ENCODE measurements at places on chromosomes 3 and 15.

GRCh38 chr3:37223141-37223558 is 48.8 kb upstream of the LRRFIP2 start:
- no peak for DNase-seq

DNA sequence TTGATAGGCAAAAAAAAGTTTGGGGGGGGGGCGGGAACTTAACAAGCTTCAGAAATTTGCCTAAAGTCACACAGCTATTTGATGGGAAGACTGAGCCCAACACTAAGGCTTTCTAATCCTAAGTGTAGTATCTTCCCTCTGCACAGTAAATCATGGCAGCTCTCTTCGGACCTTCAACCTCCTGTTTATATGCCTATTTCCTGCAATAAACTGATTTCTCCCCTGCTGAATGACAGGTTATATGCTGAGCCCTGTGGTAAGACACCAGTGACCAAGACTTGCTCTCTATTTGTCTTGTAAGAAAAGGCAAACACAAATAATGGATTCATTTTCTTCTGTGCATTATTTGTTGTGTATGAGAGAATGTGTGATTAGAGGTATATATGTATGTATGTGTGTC is 355.8 kb upstream of the ARRDC4 start:
- no peak for DNase-seq

- no peak for DNase-seq
Observed at GRCh38 chr15:28974142-28974541, 88.4 kb downstream of the APBA2 start.

GRCh38 chr3:171092467-171092911 is 66.0 kb upstream of the SLC2A2 start:
- no peak for DNase-seq

- DNase-seq = no peak
Observed at GRCh38 chr15:52121896-52122295, 9.3 kb upstream of the BCL2L10 start.

- no peak for DNase-seq
Observed at GRCh38 chr15:39135989-39136388, 444.9 kb upstream of the THBS1 start.

GRCh38 chr3:143247073-143247472 is 127.5 kb downstream of the CHST2 start:
- no peak for DNase-seq

DNA sequence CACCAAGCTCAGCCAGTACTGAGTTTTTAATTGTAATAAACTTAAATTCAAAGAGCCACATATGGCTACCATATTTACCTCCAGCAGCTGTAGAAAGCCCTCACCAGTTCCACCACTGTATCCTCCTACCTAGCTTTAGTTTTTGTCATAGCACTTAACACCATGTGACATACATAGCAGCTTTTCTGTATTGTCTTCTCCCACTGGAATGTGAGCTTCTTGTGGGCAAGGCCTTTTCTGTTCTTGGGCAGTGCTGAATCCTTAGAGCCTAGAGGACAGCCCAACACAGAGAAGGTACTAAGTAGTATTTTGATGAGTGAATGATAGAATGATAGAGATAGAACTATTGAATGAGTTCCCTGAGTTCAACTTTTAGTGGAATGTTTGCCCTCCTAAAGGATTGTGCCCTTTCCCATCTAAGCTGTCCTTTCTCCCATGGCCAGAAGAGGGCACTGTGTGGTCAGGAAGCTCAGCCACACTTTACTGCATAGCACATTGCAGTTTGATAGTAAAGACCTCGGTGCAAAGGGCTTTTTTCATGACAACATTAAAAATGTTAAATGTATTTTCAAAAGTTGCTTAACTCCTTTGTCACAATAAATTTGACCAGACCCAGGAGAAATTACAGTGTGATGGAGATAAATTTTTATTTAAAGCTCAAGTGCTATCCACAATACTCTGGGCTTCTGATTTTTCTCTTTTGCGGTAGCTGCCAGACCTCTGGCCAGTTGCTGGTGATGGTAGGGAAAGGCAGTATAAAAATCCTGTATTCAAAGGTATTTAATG is 115.8 kb downstream of the GHSR start:
- DNase-seq = peak; percentile 52

GRCh38 chr15:74793135-74794028 is 11.5 kb downstream of the CSK start:
- no peak for DNase-seq

- DNase-seq = no peak
Observed at GRCh38 chr3:44424758-44425157, 52.7 kb downstream of the ZNF445 start.

DNA sequence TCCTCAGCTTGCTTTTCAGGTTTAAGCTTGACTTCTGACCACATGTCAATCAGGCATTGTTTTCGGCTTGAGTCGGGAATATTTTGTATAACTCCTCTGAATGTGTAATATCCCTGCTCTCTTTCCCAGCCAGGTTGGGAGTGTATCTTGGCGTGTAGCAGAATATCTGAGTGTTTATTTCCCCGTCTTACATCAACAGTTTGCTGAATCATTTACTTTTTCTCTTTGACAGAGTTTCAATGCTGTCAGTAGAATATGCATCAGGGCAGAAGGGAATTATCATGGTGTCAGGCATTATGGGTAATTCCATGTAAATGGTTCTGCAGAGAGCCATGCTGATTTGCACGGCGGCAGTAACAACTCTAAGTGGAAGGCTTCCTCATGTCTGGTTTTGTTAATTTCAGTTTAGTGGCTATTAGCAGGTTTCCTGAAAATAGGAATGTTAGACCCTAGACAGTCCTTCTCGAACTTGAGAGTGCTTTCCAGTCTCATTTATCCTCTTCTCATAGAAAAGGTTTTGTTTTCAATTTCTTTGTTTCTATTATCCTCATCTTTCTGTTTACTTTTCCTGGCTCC is 566.3 kb downstream of the AGBL1 start:
- peak; percentile 71 for DNase-seq

GRCh38 chr15:55230051-55230670 is 33.4 kb upstream of the RSL24D1 start:
- no peak for DNase-seq

- peak; percentile 59 for DNase-seq
Observed at GRCh38 chr3:143895805-143896204, 47.5 kb upstream of the SLC9A9 start.

DNA sequence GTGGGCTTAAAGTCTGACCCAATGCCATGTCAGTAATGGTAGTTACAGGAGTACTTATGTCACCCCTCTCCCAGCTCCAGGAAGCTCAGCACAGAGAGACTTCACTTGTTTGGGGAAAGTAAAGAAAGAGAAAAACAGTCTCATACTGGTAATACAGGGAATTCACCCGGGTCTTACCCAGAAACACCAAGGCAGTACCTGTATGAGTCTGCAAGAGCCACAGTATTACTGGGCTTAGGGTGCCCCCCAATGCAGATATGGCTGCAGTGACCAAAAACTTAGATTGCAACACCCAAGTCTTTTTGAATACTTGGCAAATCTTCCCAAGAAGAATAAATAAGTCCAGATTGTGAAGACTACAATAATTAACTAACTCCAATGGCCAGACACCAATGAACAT is 622.1 kb downstream of the IGSF11 start:
- no peak for DNase-seq

DNA sequence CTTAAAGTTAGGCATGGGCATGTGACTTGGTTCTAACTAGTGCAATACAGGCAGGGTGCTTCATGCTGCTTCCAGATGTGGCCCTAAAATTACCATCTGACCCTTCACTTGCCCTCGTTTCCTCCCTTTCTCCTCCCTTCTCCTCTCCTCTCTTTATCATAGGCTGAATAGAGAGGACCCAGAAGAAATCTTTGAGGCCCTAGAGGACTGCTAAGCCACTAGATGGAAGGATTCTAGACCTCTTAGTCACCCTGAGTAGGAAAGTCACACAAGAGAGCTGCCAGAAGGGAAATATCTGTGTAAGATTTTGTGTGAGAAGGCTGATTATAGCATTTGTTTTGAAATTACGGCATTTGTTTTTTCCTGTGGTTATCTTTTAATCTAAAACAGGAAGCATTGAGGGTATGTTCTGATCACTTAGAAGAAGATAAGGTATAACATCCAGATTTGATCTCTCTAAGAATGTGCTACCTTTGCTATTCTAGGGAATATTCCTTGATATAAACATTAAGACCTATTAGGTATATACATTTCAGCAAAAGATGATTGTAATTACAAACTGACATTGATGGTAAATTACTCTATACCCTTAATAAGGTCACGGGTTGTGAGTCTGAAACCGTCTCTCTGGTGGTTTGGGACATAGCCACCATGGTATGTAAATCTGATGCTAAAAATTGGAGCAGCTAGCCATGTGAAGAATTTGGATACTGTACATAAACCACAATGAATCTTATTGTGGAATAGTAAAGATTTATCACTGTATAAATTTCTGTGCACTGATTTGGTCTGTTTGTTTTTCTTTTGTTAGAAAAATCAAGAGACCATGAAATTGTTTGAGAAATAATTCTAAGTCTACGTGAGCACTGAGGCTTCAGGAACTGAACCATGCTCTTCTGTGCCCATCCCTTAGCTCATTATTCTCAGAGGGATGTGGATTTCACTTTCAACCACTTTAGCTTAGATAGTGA is 84.1 kb downstream of the TP63 start:
- no peak for DNase-seq

GRCh38 chr3:49362561-49362960 is 4.4 kb upstream of the GPX1 start:
- no peak for DNase-seq

DNA sequence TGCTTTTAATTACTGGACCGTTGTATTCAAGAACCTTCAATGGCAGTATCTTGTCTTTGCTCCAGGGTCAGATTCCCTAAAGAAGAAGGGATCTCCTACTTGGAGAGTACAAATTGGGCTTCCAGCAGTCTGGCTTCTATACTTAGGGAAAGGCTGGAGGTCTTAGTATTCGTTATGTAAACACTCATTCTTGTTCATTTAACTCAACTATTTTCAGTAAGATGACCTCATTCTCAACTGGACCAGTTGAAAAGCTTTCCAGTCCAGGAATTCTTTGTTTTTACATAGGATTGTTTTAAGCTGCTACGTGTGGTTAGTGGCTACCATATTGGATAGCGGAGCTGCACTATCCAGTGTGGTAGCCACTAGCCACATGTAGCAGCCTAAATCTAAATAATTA is 4.6 kb downstream of the SENP5 start:
- no peak for DNase-seq

GRCh38 chr3:128340198-128340903 is 126.3 kb downstream of the DNAJB8 start:
- no peak for DNase-seq

DNA sequence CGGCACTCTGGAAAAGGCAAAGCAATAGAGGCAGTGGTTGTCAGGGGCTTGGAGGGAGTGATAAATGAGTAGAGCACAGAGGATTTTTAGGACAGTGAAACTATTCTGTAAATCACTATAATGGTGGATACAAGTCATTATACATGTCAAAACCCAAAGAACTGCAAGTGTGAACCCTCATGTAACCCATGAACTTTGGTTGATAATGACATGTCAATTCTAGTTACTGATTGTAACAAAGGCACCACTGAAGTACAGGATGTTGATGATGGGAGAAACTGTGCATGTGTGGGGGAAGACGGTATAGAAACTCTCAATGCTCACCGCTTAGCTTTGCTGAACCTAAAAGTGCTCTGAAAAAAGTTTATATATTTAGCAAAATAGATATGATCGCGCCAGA is 36.0 kb downstream of the BTLA start:
- DNase-seq = no peak

DNA sequence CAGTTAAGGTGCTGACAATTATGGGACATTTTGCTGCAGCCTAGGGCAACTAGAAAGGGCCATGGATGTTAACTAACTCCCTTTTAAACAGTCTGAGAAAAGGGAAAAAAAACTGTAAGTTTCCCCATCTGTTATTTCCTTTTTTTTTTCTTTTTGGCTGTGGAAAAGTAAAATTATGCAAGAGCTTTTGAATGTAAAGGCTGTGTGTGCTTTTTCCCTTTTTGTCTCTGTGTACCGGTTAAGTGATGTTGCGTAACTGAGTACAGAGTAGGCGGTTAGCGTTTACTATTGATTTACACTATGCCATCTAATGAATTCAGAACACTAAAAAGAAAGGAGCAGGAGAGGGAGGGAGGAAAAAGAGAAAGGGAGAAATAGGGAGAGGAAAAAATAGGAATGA is 403.6 kb downstream of the TIGIT start:
- no peak for DNase-seq

GRCh38 chr3:160061525-160061924 is 72.9 kb downstream of the IL12A start:
- no peak for DNase-seq

- no peak for DNase-seq
Observed at GRCh38 chr3:66092175-66092995, 53.7 kb upstream of the MAGI1 start.

- no peak for DNase-seq
Observed at GRCh38 chr3:150511122-150511821, 35.0 kb downstream of the SERP1 start.

DNA sequence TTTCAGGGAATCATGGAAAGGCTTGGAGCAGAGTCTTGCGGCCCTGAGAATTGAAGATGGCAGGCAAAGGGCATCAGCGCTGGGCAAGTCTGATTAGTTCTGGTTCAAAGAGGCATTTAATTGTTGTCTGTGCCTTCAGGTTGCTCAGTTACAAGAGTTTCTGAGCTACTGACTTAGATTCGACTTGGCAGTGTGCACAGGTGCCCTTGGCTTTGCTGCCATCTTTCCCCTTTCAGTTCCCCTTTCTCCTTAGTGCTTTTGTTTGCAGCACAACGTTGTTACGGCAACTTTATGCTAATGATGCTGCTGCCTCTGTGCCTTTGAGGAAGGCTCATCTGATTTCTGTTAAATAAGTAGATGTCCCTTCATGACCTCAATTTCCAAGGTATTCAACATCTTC is 12.5 kb downstream of the P2RY14 start:
- peak; percentile 14 for DNase-seq

DNA sequence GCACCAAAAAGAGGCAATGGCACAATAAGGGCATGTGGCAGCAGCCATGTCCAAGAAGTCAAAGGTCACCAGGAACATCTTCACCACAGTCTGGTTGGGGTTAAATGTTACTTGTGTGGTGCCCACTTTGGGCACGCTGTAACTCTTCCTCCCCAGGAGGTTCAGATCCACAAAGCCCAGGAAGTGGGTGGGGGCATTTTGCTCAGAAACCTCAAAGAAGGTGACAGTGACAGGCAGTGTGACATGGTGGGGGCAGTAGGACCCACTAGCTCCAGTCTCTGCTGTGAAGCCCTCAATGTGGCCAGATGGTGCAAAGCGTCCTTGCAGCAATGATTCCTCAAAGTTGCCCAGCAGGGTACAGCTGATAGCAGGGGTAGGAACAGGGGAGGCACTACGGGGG is 5.8 kb downstream of the ZNF80 start:
- no peak for DNase-seq

Data from NCI-H1105 (cell line).